ENCODE measurements at places on chromosomes 1 and 21.

GRCh38 chr1:233112186-233113008 lies 162.0 kb downstream of the NTPCR start:
- DNase-seq: no peak

GRCh38 chr1:44698138-44698537 lies 23.6 kb downstream of the ARMH1 start:
- no peak for DNase-seq

DNA sequence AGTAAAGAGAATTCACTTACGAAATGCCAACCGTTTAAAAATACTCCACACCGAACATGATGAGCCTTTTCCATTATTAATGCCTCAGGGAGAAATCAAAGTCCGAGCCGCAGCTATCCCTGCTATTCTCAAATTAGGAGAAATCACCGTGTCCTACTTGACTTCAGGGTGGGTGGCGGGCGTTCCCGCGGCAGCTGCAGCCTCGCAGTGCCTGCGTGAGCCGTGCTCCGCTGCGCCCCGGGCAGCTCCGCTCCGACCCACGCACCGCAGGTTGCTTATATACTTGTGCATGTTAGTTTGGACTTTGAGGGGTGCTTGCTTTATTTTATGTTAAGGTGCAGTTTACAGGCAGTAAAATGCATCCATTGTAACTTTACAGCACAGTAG lies 35.6 kb upstream of the PCBP3 start:
- no peak for DNase-seq

GRCh38 chr1:175566247-175566646 lies 177.1 kb downstream of the TNR start:
- no peak for DNase-seq

DNA sequence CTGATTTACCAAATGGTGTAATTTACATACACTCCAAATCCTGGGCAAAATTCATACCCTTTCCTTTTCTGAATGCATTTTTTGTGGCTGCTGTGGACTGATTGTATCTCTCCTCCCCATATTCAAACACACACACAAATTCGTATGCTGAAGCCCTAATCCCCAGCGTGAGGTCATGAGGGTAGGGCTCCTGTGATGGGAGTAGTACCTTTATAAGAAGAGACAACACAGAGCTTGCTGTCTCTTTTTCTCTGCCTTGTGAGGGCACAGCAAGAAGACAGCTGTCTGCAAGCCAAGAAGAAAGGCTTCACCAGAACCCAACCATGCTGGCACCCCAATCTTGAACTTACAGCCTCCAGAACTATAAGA lies 24.4 kb downstream of the DUSP10 start:
- DNase-seq: no peak

GRCh38 chr1:12001996-12002493 lies 17.3 kb upstream of the MIIP start:
- DNase-seq: no peak

GRCh38 chr1:6329851-6330250 lies 63.7 kb downstream of the ACOT7 start:
- no peak for DNase-seq

- no peak for DNase-seq
These were observed 50.5 kb upstream of the SLFNL1 start for GRCh38 chr1:41072051-41072450.

GRCh38 chr1:29474274-29475244 lies 238.2 kb downstream of the PTPRU start:
- no peak for DNase-seq

- DNase-seq: no peak
These were observed 151.5 kb upstream of the BACE2 start for GRCh38 chr21:41016472-41016871.

- no peak for DNase-seq
These were observed 13.0 kb upstream of the NEK7 start for GRCh38 chr1:198143797-198144196.

DNA sequence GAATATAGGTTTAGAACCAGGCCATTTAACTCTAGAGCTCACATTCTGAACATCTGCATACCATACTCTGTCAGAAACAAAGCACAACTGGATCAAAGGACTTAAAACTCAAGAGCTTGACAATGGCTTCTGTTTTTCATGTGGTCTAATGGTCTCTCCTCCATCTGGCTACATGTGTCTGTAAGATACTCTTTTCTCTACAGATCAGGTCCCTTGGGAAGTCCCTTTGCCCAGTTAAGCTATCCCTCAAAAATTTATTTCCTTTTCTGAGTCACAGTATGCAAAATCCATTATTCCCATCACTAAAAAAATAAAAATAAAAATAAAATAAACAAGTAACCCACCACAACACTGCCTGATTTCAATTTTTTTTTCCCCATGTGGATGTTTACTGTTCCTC lies 357.0 kb upstream of the PRMT6 start:
- no peak for DNase-seq

DNA sequence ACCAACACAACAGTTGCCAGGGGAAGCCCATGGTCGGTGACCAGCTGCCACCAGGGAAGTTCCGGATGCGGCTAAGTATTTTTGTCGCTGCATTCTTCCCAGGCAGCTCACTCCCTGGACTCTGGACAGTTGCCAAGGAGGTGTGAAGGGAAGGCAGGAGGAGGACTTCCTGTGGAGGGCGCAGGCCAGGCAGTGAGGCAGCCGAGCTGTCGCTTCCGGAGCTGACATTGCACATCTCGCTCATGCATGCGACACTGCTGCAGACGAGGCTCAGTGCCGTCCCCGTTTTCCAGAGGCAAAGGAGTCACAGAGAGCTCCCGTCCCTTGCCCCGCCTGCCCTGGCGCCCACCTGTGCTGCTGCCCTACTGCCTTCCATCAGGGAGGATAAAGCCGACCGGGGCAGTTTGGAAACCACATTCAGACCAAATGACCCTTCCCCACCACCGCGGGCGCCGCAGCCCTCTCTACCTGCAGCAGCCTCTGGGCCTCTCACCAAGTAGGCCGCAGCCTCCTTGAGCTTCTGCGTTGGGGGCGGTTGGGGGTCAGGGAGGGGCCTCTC lies 81.4 kb downstream of the NENF start:
- DNase-seq: no peak

- DNase-seq: no peak
These were observed 131.4 kb downstream of the HS2ST1 start for GRCh38 chr1:87045761-87046304.

GRCh38 chr1:21816602-21817302 lies 4.7 kb downstream of the LDLRAD2 start:
- no peak for DNase-seq

- no peak for DNase-seq
These were observed 17.1 kb downstream of the MTOR start for GRCh38 chr1:11245248-11245647.

DNA sequence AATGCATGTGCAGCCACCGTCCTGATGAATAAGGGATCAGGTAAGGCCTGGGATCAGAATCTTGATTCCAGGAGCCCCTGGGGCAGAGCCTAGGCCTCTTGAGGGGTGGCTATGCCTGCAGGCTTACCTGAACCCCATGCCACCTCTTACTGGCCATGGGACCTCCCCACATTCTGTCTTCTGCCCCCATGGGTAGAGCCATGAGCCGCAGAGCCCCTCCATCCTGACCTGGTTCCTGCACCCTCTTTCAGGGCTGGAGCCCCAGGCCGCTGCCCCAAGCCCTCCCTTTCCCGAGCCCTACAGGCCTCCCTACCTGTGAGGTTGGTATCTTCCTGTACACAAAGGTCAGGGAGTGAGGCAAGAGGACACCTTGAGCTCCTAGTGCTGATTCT lies 120.8 kb downstream of the DMRTB1 start:
- no peak for DNase-seq

- no peak for DNase-seq
These were observed 192.3 kb downstream of the PRDM16 start for GRCh38 chr1:3261007-3261968.

DNA sequence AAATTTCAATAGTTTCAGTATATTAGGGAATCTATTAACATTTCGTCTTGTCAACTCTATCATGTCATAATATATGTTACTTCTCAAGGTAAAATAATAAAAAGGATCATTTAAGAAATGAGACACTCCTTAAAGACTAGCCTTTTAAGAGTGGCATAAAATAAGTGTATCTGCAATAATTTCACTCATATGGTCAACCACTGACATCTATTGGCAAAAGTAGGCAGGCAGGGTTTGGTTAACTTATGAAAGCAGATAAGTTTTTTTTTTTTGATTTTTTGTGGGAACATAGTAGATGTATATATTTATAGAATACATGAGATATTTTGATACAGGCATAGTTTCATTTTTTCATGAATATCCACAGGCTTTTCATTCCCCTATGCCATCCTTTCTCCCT lies 5.5 kb upstream of the RGS21 start:
- no peak for DNase-seq

GRCh38 chr21:45209046-45209445 lies 78.6 kb downstream of the POFUT2 start:
- no peak for DNase-seq
